ENCODE measurements at places on chromosomes 6 and 20.

DNA sequence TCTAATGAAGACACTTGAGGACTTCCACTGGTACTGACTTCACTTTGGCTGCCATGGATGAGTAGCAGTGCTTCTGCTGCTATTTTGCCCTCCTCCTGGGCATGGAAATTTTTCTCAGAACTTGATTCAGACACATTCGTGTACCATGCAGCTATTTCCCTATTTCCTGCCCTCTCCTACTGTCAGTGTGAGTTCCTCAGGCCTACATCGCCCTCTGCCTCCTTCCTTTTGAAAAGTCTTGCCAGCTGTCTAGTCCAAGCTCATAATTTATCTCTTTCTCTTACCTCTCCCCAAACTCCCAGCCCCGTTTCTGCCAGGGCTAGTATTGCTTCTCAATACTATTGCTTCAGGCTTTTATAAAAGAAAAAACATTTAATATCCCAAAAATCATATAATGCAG is 470.2 kb downstream of the ADGRB3 start:
- DNase-seq: no peak

DNA sequence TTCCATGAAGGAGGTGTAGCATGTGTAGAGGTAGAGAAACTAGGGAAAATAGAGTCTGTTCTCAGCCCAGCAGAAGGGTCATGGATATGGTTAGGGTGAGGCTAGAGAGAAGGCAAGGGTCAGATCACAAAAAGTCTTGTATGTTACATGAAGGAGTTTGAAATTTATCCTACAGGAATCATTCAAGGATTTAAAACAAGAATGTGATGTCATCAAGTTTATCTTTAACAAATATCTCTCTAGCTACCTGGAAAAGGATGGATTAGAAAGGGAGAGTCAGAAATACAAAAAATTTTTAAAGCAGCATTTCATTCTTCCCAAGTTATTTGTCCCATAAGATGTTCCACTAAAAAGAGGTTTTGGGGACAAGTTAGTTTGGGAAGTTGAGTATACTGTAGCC is 4.4 kb upstream of the CHD6 start:
- DNase-seq: no peak

GRCh38 chr6:45966340-45966739 is 49.3 kb downstream of the CLIC5 start:
- no peak for DNase-seq

DNA sequence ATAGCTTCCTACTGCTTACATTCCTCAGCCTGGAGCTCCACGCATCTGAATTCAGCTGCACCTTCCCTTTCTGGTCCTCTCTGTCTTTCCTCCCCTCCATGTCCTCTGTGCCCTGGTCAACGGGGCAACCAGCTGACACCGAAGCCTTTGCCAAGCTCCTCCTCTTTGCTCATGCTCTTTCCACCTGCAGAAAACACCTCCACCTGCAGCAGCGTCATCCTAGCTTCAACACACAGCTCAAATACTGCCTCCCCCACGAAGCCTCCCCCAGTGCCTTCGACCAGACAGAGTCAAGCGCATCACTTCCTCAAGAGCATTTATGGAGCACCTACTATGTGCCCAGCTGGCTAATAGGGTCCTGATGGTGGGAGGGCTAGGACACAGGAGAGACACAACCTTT is 9.2 kb downstream of the CDH22 start:
- DNase-seq: no peak

All from CD4-positive, CD25-positive, alpha-beta regulatory T cell (primary cell).